LHCN-M2 (cell line): ENCODE measurements at places on chromosomes 5 and 9.

DNA sequence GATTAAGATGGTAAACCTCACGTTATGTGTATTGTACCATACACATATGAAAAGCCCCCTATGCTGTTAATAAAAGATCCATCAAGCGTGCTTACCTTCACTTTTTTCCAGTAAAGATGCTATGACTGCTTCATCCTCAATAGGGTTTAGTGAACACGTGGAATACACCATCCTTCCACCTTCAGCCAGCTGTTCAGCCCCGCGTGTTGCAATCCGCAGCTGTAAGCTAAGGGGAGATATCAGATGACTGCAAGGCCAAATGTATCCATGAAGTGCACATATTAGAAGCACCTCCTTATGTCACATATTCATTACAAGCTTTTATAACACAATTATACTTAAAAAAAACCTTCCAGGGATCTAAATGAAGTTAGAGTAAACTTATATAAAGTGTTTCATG lies 16.2 kb downstream of the NSUN2 start:
- DNase-seq, result peak; percentile 19

DNA sequence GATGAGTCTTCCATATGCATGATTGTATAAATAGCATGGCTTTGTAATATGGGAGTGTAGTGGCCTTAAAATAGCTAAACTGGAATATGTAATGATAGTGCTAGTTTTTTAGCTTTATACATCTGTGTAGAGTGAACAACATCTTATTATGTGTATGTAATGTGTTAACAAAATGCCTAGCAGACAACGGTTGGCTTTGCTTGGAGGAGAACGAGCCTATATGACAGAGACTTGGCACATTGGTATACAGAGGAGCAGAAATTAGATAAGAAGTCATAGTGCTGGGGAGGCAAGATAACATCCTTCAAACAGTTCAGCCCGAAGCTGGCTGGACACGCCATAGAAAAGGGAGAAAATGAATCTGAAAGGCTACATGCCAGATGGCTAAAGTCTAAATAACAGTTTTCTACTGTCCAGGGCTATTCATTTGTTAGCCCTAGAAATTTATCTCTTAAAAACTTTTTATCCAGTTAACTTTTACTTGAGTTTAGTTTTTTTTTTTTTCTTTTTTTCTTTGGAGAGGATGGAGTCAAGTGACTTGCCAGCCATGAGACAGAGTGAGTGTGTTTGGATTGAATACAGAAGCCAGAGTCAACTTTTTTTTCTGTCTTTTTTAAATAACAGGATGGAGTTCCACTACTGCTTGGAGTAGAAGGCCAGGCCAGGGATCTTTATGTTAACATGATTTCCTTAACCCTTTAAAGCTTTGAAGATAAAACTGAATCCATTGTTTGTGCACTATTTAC lies 214.4 kb upstream of the ACTBL2 start:
- no peak for DNase-seq

- DNase-seq, result peak; percentile 27
These were observed 26.4 kb downstream of the ATP6V0E1 start for GRCh38 chr5:173010021-173010420.

DNA sequence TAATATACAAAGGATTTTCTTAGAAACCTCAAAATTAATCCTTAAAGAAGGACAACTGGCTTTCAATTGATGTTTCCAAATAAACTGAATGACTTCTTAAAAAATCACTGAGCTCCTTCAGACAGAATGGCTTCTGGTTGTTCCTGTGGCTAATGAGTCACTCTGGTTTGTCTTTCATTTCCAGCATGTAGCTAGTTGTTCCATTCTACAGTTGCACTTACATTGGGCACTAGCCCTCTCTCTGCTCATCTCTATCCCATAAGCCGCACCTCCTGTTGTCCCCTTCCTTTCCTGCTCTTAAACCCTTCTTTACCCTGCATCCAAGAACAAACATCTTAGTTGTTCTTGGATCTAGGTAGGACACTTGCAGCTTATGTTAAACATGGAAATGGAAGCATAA lies 235.3 kb upstream of the HAPLN1 start:
- peak; percentile 90 for DNase-seq

DNA sequence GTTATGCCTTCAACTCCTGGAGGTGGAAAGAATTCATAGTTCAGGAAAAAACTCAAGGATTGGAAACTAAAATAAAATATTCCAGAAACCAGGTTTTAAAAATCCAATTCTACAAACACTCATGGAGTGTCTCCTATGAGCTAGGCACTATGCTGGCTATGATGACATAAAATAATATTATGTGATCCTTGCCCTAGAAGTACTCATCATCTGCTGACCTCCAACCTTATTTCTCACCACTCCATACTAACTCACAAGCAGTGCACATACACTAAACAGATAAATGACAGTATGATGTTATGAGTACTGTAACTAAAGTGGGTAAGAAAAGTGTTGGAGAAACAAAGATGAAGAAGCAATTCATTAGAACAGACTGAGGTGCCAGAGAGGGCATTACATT lies 93.2 kb upstream of the NR5A1 start:
- no peak for DNase-seq

GRCh38 chr9:129442803-129443511 lies 177.9 kb downstream of the C9orf50 start:
- no peak for DNase-seq

GRCh38 chr5:40227366-40227765 lies 452.3 kb upstream of the PTGER4 start:
- no peak for DNase-seq

GRCh38 chr5:43482490-43483297 lies 971 bp downstream of the TMEM267 start:
- DNase-seq, result peak; percentile 22

GRCh38 chr9:27990524-27990923 lies 417.2 kb upstream of the C9orf72 start:
- no peak for DNase-seq

DNA sequence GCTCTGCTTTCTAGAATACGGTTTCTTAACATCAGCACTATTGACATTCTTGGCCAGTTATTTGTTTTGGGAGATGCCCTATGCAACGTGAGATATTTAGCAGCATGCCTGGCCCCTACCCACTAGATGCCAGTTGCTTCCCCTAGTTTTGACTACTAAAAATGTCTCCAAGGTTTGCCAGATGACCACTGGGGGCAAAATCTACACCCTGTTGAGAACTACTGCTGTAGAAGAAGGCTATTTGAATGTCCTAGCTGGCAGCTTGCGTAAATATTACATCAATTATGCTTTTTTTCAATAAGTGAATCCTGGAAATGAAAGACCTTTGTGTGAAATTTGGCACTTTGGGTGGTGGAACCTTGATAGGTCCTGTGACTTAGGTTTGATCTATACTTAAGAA lies 5.0 kb downstream of the NCBP1 start:
- peak; percentile 31 for DNase-seq

DNA sequence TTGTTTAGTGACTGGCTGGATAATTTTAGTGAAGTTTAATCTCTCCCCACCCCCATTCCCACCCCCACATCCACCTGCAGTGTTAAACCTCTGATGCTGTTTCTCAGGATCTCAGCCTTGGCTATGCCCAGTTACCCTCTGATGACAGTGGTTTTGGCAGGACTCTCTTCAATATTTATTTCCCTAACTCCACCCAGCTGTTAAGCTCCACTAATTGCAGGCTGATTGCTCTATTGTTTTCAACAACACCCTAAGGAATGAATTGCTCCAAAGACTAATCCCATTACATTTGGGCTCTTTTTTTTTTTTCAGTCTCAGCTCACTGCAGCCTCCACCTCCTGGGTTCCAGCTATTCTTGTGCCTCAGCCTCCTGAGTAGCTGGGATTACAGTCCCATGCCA lies 46.3 kb downstream of the PHAX start:
- no peak for DNase-seq

GRCh38 chr5:38670878-38671277 lies 114.4 kb upstream of the LIFR start:
- DNase-seq, result peak; percentile 57

GRCh38 chr5:1109542-1110306 lies 2.1 kb downstream of the SLC12A7 start:
- DNase-seq, result no peak

- peak; percentile 63 for DNase-seq
These were observed 624.9 kb upstream of the GRAMD2B start for GRCh38 chr5:125798307-125798706.

DNA sequence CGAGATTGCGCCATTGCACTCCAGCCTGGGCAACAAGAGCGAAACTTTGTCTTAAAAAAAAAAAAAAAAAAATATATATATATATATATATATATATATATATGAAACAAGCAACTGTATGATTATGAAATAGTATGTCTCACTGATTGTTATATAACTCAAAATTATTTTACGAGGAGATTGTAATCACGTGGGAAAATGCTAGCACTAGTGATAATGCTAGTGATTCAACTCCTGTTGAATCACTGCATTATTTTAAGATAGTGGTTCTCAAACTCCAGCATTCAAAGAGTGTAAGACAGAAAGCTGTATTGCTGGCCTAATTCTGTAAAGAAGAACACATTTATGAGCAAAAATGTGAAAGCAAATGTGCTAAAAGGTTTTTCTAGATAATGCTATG lies 12.4 kb upstream of the PTPN3 start:
- DNase-seq, result no peak

DNA sequence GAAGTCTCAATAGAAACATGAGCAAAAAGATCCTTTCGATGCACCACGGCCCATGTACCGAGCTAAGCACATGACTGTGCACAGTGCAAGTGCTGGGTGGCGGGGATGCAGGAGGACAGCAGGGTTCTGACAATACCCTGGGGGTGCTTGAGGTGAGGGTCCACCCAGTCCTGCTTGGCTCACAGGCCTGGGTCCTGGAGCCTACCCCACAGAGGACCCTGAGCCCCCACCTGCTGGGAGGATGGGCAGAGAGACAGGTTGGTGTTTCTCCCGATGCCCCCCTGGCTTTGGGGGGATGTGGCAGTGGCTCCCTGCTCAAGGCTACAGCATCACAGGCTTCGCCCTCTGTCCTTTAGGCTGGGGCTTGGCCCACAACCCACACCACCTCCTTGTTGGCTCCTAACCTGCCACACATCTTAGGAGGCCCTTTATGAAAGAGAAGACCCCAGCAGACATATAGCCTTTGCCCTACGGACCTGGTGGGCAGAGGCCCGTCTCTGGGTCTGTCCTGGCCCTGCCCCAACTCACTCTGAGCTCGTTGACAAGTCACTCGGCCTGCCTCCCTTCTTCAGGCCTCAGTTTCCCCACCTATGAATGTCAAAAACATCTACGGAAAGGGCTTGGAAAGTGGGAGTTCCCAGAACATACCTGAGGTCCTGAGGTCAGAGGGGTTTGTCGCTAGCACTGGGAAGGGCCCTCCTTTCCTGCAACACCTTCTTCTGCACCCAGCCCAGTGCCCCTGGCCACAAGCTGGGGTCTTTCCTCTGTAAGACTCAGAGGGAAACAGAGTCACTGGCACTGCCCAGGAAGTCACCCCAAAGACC lies 50.3 kb downstream of the BARX1 start:
- DNase-seq, result no peak

- peak; percentile 36 for DNase-seq
These were observed 13.3 kb downstream of the PHF2 start for GRCh38 chr9:93589688-93590087.

DNA sequence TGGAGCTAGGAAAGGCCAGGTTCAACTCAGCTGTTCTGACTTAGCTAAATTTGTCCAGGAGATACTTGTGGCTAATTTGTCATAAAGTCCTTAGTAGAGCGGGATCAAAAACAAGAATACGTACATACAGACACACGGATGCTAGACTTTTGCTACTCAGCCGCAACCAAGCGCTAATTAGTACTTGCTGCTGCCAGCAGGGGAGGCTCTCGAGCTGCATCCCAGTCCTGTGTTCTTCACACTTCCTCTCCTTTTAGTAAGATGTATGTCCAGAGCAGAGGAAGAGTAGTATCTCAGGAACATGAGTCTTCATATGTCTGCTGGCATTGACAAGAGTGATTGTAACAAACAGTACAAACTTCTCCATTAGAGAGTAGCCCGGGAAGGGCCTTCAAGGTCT lies 58.3 kb downstream of the CYFIP2 start:
- DNase-seq, result no peak

GRCh38 chr5:72407541-72407940 lies 87.4 kb downstream of the PTCD2 start:
- DNase-seq, result peak; percentile 51

DNA sequence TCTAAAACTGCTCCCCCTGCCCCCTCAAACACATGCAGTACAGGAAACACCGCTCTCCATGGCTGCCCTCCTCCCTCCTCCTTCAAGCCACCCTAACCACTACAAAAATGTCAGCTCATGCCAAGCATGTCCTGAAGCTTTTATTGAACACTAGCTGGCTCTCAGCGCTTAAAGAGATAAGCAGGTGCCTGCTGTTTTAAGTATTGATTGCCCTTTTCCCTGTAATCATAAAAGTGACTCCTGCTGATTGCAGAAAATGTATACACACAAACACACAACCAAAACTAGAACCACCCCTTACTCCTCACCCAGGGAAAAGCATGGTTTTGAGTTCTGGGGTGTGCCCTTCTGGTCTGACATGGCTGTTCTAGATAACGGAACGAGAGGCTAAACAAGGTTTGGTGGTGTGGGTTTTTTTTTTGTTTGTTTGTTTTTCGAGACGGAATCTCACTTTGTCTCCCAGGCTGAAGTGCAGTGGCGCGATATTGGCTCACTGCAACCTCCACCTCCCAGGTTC lies 3.7 kb upstream of the UCK1 start:
- no peak for DNase-seq

DNA sequence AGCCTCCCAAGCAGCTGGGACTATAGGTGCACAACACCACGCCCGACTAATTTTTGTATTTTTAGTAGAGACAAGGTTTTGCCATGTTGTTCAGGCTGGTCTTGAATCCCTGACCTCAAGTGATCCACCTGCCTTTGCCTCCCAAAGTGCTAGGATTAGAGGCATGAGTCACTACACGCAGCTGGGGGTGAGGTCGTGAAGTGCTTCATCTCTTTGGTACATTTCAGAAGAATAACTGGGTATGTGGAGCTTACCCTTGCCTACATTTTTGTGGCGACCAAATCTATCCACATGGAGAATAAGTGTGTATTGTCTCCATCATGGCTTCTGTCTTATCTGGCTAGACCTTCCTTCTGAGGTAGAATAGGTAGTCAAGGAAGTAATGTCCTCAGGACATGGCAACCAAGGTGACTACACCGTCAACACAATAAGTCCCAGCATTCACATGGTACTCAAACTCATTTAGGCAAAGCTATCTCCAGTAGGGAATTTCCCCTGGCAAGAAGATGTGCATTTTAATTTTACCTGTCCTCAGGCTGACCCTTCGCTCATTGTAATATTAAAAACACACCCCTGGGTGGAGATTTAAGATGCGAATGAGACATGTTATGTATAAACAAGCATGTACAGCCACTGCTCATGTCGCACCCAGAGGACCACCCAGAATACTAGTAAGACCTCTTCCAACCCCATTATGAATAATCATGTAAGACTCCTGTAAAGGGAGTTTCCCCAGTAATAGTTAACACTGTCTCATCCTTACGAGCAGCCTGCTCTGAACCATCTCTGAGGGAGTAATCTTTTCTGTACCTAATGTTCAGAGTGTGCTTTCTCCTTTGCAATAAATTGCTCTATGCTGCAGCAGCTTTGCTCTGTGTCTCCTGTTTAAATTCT lies 1173.2 kb downstream of the TAF11L14 start:
- DNase-seq, result no peak
